ENCODE measurements at places on chromosomes 7 and 10.

DNA sequence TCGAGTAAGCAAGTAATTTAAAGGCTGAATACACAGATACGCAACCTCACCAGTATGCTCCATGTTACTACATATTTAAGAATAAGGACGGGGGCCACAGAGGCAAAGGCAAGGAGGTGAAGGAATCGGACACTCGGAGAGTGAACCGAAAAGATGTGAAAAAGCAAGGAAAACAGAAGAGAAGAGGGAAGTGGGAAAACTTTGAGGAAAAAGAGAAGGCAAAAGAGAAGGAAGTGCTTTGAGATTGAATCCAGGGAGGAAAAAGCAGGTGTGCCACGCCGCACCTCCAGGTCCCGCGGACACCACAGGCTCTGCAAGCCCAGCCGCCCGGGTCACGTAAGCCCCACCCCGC lies 367 bp upstream of the AVL9 start:
- H3K4me3 ChIP-seq, result peak overlapping the region; percentile 93
- ATAC-seq, result peak; percentile 0
- H3K27ac ChIP-seq, result peak overlapping the region; percentile 76
- H3K36me3 ChIP-seq, result peaks cover 5% of the 10 kb centered on the region
- H3K27me3 ChIP-seq, result no peaks in the 10 kb centered on the region

DNA sequence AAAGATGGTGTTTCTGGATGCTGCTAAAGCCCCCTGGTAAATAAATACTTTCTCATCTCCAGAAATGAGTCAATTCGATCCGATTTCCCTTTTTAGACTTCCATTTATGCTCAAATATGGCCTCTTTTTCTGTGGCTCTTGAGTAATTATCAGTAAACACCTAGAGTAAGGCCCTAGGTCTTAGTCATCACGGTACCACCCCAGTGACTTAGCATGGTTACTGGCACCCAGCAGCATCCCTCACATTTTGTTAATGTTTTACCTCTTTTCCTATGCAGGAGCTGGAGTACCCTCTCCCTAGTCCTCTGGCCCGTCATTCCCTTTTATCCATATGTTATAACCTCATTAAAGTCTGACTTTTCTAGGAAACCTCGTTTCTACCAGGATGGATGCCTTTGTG lies 19.5 kb downstream of the CHN2 start:
- H3K27ac ChIP-seq, result no peak overlapping the region
- H3K4me1 ChIP-seq, result no peaks in the 10 kb centered on the region
- ATAC-seq, result no peak
- H3K27me3 ChIP-seq, result peaks cover 14% of the 10 kb centered on the region
- no peaks in the 10 kb centered on the region for H3K36me3 ChIP-seq
- H3K4me3 ChIP-seq, result no peak overlapping the region

DNA sequence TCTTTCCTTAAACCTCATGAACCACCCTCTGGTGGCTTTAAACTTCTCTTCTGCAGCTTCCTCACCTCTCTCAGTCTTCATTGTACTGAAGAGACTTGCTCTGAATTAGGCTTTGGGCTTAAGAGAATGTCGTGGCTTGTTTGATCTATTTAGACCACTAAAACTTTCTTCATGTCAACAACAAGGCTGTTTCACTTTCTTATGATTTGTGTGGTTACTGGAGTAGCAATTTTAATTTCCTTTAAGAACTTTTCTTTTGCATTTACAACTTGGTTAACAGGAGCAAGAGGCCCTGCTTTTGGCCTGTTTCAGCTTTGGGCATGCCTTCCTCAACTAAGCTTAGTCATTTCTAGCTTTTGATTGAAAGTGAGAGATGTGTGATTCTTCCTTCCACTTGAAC lies 38.1 kb upstream of the CDHR3 start:
- H3K27me3 ChIP-seq, result peaks cover 3% of the 10 kb centered on the region
- H3K36me3 ChIP-seq, result peaks cover 6% of the 10 kb centered on the region
- no peak overlapping the region for H3K4me3 ChIP-seq
- peaks cover 5% of the 10 kb centered on the region for H3K4me1 ChIP-seq

DNA sequence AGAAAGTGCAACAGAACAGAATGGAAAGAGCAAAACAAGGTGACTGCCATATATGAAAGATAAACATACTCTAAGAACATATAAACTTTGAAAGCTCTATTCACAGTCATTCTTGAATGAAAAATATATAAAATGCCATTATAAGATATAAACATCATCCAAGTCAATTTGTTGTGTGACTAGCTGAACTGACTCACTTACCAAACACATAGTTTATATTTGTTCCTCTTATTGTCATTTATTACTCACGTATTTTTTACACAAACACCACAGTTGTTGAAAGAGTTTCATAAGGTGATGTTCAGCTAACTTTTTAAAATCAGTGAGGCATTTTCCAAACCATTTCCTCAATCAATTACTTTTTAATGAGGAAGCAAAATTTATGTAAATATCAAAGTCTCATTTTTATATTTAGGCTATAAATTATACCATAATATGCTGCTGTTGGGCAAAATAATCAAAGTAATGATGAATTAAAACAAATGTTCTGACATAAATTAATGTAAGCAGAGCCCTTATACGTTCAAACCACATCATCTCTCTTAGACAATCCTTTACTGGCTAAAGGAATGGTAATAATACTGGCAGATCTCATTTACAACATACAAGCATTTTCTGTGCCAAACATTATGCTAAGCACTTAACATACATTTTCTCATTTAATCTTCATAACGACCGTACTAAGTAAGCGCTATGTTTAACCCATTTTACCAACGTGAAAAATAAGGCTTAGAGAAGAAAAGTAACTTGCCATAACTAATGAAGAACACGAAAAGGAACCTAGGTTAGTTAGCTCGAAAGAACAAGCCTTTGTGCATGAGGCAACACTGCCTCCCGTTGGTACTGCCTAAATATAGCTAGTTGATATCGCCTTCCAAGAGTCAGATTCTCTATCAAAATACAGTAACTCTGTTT lies 7.3 kb downstream of the LRRN3 start:
- ATAC-seq, result peak; percentile 60
- no peak overlapping the region for H3K4me3 ChIP-seq
- no peaks in the 10 kb centered on the region for H3K27me3 ChIP-seq
- H3K4me1 ChIP-seq, result peaks cover 4% of the 10 kb centered on the region

DNA sequence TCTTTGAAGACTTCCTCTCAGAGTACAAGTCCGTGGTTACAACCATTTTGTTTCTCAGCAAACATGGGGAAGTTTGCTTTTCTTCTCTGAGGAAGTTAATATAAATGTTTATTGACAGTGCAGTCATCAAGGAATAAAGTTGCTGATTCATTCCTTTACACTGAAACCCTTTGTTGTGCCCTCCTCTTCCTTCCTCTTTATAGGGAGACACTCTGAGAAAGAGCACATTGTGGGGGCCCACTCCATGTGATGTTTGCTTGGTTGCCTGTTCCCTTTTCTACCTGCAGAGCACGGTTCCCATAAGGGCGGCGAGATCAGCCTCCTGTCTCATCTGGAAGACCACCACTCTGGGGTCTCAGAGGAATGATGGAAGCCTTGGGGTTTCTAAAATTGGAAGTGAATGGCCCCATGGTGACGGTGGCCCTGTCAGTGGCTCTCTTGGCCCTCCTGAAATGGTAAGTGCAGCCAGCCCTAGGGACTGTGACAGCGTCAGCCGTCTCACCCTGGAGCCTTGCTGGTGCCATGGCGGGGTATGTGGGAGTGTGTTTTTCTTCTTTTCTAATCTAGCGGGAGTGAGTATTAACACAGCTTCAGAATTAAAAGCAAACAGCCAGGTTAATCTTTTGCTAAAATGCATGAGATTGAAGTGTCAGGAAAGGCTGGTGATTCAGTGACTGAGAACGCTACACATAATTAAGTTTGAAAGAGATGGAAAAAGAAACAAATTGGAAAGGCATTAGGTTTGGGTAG lies at the start of gene TBXAS1:
TSS of gene TBXAS1 (plus strand) at position 240 of the 750 bp plus-strand sequence. CDS start at position 367, 127 bp downstream.
- no peaks in the 10 kb centered on the region for H3K27me3 ChIP-seq
- peaks cover 19% of the 10 kb centered on the region for H3K36me3 ChIP-seq
- peaks cover 48% of the 10 kb centered on the region for H3K4me1 ChIP-seq
- H3K27ac ChIP-seq, result peak within 1 kb of the TSS; percentile 88
- peak within 1 kb of the TSS; percentile 73 for H3K4me3 ChIP-seq

- H3K36me3 ChIP-seq, result no peaks in the 10 kb centered on the region
- no peak for ATAC-seq
- H3K4me3 ChIP-seq, result no peak overlapping the region
- no peaks in the 10 kb centered on the region for H3K27me3 ChIP-seq
Measured at GRCh38 chr7:57305192-57305748, 144.7 kb upstream of the ZNF716 start.

DNA sequence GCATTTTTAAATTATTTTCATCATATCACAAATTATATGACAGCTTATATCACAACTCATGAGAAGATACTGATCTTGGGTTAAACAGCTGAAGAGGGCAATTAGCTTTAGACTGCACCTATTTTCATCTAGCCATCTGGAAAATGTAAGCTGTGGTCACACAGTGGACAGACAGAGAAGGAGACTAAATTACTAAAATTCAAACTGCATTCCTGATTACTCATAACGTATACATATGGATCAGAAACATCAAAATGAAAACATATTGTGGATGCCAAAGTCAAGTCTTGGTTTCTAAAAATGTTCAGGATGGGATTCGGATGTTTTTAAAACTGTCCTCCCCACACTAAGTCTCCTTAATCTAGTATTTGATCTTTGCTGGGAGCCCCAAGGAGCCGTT lies 6.6 kb downstream of the BBIP1 start:
- peaks cover 9% of the 10 kb centered on the region for H3K36me3 ChIP-seq
- no peaks in the 10 kb centered on the region for H3K27me3 ChIP-seq
- no peak overlapping the region for H3K27ac ChIP-seq
- H3K4me1 ChIP-seq, result peaks cover 20% of the 10 kb centered on the region
- no peak for ATAC-seq

- H3K4me3 ChIP-seq, result no peak overlapping the region
- no peak overlapping the region for H3K27ac ChIP-seq
- no peaks in the 10 kb centered on the region for H3K36me3 ChIP-seq
- no peaks in the 10 kb centered on the region for H3K4me1 ChIP-seq
- H3K27me3 ChIP-seq, result peaks cover 23% of the 10 kb centered on the region
Measured at GRCh38 chr10:133040198-133040597, 47.5 kb upstream of the ADGRA1 start.

- peaks cover 44% of the 10 kb centered on the region for H3K36me3 ChIP-seq
- H3K4me3 ChIP-seq, result no peak overlapping the region
- no peaks in the 10 kb centered on the region for H3K27me3 ChIP-seq
- no peak for ATAC-seq
Measured at GRCh38 chr10:101655570-101655969, 39.4 kb downstream of the FBXW4 start.

DNA sequence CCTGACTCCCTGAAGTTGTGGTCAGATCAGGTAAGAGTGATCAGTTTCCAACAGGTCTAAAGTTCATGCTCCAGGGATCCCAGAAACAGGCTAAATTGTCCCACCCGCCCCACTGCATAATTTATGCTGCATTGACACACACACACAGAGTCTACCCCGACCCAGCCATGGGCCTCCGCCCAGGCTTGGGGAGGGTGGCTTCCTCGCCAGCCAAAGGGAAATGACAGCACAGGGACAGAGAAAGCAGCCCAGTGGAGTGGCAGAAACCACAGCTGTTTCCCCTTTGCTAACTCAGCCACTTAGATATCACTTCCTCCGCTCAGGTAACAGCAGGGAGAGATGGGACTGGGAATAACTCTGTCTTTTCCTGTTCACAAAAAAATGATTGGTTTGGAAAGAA lies 9.4 kb downstream of the SH3PXD2A start:
- no peaks in the 10 kb centered on the region for H3K36me3 ChIP-seq
- peak; percentile 83 for ATAC-seq
- H3K27ac ChIP-seq, result peak overlapping the region; percentile 10

GRCh38 chr7:128859232-128860157 lies 3.2 kb upstream of the ATP6V1F start:
- ATAC-seq, result no peak
- H3K27me3 ChIP-seq, result peaks cover 8% of the 10 kb centered on the region
- no peaks in the 10 kb centered on the region for H3K36me3 ChIP-seq
- no peak overlapping the region for H3K27ac ChIP-seq
- peaks cover 24% of the 10 kb centered on the region for H3K4me1 ChIP-seq
- no peak overlapping the region for H3K4me3 ChIP-seq

DNA sequence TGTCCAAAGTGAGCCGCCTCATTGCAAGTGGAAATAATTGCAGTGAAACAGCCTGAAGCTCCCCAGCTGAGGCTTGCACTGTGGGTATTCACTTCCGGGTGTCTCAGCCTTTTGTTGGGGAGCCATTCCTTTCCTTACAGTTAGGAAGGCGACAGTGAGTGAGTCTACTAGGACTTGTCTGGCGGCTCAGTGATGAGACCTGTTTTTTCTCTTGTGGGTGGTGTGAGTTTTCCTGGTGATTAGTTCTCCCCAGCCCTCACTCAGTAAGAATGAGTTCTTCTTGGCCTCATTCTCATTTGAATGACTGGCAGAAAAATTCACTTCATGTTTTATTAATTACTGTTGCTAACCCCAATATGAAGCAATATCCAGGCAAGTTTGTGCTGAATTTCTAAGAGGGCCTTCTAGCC lies 2.6 kb downstream of the PGAM1 start:
- no peaks in the 10 kb centered on the region for H3K27me3 ChIP-seq
- peaks cover 22% of the 10 kb centered on the region for H3K4me1 ChIP-seq
- H3K4me3 ChIP-seq, result peak overlapping the region; percentile 85
- peaks cover 15% of the 10 kb centered on the region for H3K36me3 ChIP-seq
- peak overlapping the region; percentile 92 for H3K27ac ChIP-seq

DNA sequence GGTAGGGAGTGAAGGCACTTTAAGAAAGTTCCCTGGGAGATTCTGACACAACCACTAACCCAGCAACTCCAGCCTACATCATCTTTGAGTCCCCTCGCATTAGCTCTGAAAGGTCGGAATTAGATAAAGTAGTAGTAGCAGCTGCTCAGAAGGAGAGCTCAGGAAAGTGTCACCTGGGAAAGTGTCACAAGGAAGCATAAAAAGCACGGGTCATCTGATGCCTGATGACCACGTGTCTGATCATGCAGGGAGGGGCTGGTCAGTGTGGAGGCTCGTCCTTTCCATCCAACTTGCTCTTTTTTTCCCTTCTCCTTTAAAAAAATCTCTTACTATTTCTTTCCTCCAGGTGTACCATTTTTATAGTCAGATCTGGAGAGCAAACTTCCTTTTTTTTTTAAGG lies 47.1 kb upstream of the PDCD4 start:
- ATAC-seq, result no peak
- peaks cover 45% of the 10 kb centered on the region for H3K4me1 ChIP-seq
- H3K4me3 ChIP-seq, result no peak overlapping the region
- H3K27me3 ChIP-seq, result no peaks in the 10 kb centered on the region
- peak overlapping the region; percentile 33 for H3K27ac ChIP-seq

DNA sequence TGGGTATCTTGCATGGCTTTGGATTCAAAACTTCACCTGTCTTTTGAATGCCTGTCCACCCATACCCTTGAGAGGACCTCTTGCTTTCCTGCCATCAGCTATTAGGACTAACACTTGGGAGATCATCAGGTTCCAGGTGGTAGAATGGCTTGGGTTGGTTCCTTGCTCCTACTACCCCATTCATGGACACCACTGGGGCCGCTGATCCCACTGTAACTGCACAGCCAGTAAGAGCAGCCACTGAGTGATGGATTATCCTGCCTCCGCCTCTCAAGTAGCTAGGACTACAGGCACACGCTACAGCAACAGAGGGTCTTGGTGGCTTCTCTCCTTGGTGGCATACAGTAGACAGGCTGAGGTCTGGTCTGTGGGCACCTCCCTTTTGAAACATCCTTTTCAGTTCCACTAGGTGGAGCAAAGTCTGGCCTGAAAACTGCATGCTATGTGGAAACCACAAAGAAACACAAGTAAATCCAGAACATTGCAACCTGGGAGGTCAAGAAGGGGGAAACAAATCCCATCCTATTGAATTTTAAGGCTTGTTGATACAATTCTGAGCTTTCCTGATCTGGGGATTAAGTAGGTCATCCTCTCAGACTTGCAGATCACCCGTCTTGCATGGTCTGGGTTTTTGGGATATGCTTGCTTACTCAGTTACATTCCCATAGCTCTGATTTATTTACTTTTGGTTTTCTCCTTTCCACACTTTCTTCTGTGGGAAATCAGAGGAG lies 9.4 kb downstream of the WBP1L start:
- peak overlapping the region; percentile 39 for H3K27ac ChIP-seq
- peak; percentile 68 for ATAC-seq
- no peaks in the 10 kb centered on the region for H3K27me3 ChIP-seq
- peaks cover 52% of the 10 kb centered on the region for H3K4me1 ChIP-seq
- H3K36me3 ChIP-seq, result peaks cover 20% of the 10 kb centered on the region

Measured in stimulated activated memory B cell treated with anti-CD40 and anti-IgM and Interleukin-4, amounts not matched to agents 10 μg/mL and 1 μg/mL and 100 μg/mL, for 72 hours (primary cell).